Stimulated activated CD4-positive, alpha-beta T cell treated with anti-CD3 and anti-CD28 coated beads, Interleukin-4, amount 100 ng/mL, for 4 hours (primary cell): ENCODE measurements at places on chromosomes 11 and 22.

DNA sequence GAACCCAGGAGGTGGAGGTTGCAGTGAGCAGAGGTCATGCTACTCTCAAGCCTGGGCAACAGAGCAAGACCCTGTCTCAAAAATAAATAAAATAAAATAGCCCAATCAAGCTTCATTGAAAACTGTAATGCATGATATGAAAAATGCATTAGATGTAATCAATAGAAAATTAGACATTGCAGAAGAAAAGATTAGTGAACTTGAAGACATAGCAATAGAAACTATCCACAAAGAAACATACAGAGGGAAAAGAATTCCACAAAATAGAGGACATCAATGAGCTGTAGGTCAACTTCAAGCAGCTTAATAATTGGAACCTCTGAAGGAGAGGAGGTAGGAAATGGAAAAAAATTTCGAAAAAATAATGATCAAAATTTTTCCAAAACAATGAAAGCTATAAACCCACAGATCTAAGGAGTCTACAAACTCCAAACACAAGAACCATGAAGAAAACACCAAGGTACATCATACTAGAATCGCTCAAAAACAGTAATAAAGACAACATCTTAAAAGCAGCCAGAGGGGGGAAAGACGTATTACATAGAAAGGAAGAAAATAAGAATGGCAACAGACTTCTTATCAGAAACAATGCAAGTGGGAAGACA is 104.2 kb downstream of the WNT7B start:
- no peak for DNase-seq

DNA sequence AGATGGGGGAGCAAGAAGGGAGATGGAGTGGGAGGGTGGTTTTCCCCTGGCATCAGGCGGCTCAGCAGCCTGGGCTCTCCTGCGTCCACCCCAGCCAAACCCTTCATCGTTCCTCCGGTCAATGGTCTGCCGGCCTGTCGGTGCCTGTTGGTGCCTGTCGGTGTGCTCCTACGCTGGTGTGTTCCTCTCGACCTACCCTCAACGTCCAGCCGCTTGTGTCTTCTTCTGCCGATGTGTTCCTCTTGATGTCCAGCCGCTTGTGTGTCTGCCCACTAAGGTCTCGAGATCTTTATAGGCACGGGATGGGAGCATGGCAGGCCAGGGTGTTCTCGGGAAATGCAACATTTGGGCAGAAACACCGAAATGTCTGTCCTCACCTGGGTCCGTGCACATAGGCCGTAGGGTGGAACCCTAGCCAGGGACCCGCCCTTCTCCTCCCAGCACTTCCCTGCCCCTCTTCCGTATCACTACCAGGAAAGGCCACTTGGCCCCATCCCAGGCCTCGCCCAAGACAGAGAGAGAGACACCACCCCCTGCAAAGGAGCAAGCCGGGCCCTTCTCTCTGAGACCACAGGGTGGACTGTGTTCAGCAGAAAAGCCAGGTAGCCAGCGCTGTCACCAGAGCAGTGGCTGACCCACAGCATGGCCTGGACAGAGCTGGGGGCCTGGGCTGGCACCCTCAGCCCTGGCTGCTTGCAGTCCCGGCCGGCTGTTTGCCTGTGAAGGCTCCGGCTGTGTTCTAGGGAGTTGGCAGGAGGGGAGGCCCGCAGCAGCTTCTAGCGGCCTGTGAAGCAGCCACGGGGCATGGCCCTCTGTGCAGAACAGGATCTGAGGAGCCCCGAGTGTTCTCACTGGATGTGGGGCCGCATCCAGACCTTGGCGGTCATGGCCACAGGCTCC is 61.6 kb upstream of the KCNQ1OT1 start:
- DNase-seq, result no peak

DNA sequence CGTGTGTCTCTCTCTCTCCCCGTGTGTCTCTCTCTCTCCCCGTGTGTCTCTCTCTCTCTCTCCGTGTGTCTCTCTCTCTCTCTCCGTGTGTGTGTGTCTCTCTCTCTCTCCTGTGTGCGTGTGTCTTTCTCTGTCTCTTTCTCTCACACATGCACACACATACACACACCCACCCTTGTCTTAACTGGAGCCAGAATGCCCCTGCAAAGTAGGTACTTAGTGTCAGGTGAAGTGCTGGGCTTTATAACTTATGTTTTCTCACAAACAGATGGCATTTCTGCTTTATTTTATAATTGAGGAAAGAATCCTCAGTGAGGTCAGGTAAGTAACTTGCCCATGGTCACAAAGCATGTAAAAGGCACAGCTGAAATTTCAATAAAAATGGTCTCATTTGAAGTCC is 106.0 kb downstream of the CSNK2A3 start:
- no peak for DNase-seq

DNA sequence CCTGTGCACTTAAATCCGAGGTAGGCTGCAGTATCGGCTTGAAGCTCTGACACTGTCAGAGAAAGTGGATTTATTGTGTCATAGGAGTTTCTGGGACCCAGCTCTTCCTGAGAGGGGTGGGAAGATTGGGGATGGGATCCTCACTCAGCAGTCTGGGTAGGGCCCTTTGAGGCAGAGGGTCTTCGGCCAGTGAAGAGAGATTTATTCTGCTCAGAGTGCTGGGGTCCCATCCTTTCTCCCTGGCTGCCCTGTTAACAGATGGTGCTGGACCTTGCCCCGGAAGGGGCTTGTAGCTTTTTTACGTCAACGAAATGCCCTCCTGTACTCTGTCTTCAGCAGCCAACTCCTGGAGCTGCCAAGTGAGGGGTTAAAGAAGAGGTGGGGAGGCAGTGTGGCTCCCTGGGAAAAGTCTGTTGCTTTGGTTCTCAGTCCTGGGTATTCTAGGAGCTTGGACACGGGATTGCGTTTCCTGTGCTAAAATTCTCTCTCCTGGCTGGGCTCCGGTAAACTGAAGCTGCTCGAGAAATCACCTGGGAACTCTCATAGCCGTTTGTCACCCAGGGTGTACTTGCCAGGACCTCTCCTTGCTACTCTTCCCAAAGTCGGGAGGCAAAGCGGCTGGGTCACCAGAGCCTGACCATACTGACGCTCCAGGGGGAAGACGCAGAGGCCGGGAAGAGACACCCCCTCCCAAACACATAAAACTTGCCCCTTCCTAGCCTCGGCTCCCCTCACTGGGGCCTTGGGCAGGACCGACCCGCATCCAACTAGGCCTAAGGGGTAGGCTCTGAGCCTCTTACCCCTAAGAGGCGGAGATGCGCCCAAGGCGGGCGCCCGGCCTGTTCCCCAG is 806 bp upstream of the SMDT1 start:
- no peak for DNase-seq

GRCh38 chr11:114972105-114972504 is 293.8 kb downstream of the NXPE2 start:
- no peak for DNase-seq

- DNase-seq, result no peak
These were observed 39.0 kb downstream of the RRAS2 start for GRCh38 chr11:14320020-14320419.
